Ovary (tissue), 10 donors: ENCODE measurements at places on chromosomes 3 and 15.
A peak's percentile ranks its signal among the peaks of the same experiment; 100 is the strongest.

DNA sequence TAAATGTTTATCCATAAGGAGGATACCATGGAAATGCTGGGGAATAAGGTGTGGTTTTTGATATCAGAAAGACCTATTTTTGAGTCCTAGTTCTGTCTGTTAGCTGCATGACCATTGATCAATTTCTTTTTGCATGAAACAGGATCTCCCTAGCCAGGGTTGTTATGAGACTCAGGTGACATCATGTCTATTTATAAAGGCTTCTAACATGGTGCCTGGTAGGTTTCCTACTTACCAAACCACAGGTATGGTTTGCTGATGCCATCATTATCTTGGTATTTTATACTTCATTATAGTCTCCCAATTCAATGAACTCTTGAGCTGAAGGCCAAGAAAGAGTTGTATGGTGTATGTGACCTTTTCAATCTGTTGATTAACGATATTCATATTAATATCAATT is 144.0 kb downstream of the CLSTN2 start:
- DNase-seq, result no peak

- no peak for DNase-seq
Observed at GRCh38 chr3:6228958-6229683, 631.8 kb upstream of the GRM7 start.

GRCh38 chr15:67013696-67014095 is 51.7 kb upstream of the SMAD3 start:
- no peak for DNase-seq

DNA sequence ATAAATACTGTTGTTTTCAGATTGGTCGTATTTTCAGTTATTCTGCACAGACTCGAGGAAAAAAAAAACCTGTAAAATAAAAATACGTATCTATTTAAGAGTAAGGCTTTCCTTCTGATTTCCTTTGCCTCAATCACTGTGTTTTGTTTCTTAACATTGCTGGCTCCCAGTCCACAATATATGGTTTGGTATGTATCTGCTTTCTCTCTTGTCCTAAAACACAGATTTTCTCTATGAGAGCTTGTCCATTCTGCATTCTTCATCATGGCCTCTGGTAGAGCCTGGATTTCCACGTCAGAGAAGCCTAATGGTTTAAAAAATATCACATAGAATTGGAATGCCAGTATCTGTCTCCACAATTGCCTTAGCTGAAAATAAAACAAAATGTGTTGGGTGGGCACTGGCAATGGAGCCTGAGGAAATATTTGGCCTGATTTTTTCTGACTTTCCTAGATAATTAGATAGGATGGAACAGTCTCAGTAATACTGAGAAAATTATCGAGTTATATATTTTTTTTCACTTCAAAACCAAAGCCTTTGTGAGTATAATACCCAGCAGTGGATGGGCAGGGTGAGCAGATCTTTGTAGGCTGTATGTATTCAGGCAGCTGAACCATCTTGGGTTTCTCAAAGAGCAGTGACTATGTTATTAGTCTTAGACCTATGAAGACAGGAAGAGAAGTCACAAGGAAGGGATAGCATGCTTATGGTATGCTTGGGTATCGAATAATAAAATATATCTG is 1.9 kb downstream of the CD200 start:
- DNase-seq, result no peak

DNA sequence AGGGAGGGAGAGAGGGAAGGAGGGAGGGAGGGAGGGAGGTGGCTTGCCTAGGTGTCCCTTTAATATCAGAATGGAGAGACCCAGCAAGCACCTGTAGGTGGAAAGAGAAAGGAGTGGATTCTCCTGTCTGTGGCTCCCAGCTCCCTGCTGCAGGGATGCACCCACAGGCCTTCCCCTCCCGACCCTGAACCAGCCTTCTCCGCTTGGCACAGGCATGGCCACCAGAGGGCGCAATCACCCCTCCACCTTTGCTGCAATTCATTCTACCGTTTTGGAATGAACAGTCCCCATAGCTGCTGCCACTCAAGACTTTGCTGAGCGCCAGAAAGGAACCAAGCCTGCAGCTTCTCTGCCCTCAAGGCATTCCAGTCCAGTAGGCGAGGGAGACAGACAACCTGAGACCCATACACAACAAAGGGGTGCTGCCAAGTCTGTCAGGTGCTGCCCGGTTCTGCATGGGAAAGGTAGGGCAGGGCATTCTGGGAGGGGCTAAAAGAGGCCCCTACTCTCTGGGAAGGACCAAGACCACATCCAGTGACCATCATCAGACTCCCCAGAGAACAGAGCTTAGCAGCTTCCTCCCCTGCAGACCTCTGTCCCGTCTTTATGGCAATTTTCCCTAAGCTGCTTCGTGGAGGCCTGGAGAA is 4.9 kb downstream of the TLR9 start:
- peak; percentile 89 for DNase-seq

DNA sequence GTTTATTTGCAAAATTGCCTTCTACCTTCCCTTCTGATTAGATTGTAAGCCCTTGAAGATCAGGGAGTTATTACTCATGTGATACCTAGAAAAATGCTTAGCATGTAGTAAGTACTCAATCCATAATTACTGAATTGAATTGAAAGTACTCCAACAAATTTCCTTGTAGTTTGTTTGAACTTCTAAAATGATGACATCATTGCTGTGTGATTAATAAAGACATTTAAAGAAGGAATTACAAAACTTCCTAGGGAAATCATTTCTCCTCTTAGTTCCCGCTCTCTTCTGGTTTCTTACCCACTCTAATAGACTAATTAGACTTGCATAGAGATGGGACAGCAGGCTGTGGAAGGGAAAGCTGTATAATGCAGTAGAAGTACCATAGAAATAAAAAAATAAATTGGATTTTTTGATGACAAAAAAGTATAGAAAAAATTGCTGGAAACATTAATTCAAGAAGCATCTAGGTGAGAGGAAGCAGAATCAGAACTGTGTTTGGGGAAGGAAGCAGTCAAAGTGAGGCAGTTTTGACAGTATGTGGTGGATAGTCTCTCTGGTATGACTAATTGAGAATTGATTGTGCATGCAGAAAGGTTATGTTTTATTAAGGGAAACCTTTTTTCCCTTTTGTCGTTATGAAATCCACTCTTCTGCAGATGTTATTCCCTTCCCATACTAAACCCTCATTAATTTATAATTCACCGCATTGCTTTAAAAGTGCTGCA is 93.0 kb downstream of the ALCAM start:
- no peak for DNase-seq

GRCh38 chr15:29100486-29101000 is 169.1 kb downstream of the NSMCE3 start:
- no peak for DNase-seq

DNA sequence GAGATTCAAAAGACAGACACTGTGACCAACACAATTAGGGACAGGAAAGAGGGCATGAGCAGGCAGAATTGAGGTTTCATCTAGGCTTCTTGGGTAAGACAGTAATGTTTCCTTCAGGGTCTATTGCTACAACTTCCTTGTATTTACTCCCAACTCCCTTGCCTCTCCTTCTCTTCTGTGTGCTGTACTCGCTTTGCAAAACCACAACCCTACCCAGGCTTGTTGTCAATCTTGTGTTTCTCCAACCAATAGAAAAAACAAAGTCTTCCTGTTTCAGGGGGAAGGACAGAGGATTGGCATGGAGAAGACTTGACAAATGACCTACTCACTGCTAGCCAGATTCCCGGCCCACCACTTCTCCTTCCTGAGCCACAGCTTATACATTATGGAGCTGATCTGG is 36.3 kb upstream of the MASP1 start:
- no peak for DNase-seq

- no peak for DNase-seq
Observed at GRCh38 chr15:64883100-64883581, 28.6 kb upstream of the ANKDD1A start.

- peak; percentile 53 for DNase-seq
Observed at GRCh38 chr3:9397906-9398699, 688 bp downstream of the SETD5 start.

DNA sequence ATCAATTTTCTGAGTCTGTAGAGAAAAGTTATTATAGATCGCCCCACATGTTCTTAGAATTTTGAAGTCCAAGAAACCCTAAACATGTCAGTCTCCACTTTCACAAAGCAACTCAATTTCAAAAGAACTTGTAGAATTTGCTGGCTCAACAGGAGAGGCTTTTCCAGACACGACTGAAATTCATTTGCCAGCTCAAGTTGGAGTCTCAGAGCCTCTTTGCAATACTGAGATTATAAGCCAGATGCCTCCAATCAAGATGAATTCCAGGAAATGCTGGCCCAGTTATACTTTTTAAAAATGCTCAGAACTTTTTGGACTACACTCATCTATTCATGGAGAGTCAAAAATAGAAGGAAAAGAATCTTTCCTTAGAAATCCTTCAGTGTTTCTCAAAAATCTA is 56.9 kb upstream of the NLGN1 start:
- no peak for DNase-seq

DNA sequence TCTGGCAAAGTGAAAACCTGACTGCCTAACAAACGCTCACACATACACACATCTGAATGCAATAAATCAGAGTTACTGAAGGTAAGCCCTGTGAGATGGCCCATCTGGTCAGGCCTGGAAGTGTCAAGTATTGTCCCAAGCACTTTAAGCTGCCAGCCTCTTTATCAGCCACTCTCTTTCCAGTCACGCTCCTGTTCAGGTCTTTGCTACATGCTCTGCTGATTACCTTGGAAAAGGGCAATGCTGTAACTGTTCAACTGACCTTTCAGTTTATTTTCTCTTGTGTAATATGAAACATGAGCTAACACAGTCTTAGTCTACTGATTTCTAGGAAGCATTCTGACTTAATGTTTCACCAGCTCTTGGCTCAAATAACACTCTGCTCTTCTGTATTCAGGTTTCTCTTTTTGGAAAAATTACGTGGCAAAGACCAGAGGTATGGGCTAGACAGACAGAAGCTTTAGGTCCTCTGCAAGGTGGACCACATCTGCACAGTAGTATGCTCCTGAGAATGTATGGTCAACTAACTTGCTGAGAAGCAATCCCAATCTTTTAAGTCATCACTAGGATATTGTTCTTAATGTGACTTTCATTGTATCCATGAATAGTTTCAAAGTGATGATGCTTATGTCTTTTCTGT is 44.5 kb downstream of the GBE1 start:
- no peak for DNase-seq

GRCh38 chr3:159158213-159158612 is 356.4 kb downstream of the MFSD1 start:
- DNase-seq, result no peak

DNA sequence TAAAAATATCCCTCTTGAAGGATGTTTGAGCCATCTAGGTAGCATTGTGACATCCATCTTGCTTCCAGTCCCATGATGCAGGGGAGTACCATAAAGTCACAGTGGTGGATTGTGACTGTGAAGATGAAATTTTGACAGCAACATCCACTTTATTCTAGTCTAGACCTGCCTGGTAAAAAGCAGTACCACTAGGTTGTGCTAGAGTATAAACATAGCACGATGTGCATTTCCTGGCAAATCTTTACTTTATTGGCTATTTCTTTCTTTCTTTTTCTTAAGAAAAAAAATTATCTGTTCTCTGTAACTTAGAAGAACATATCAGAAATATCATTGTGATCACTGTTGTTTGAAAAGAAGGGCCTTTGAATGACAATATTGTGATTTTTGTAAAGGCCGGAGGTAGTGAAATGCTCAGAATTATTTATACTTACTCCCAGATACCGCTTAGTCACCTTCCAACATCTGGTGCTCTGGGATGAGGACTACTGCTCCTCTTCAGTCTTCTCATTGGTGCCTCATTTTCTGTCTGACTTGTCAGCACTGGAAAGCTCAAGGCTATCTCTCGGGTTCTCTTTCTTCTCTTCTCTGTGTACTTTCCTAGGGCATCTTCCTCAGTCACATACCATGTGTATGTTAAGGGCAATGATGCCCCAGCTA is 35.6 kb downstream of the AGBL1 start:
- DNase-seq, result no peak

DNA sequence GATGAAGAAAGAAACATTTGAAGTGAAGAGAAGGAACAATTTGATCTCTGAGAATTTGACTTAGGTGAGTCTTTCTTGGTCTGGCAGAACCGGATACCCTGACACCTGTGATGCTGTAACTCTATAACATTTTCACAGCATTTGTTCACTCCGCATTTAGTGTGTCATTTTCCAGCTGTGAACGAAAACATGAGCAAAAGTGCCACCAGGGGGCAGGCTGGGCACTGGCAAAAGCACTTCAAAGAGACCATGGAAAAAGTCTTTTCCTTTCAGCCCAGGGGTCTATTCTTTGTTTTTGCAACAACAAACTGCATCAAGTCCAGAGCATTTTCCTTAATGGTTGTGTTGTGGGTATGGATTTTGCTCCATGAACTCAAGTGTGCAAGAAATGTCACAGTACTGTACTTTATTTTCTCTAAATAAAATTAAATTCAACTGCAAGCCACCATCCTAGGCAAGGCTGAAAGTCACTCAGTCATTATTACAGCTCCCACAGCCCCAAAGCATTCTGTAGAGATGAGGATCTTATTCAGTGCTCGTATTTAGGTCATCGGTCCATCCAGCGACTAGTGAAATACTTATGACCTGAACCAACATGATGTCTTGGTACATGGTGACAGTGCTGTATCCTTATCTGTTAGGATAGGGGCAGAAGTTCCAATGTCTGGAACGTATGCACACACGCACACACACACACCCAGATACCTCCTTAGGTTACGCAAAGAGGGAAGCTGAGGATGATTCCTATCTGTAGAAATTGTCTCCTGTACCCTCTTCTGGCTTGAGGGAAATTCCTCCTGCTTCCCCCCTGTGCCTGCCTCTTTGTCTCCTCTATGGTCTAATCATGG is 125.5 kb downstream of the GADL1 start:
- DNase-seq, result peak; percentile 70

DNA sequence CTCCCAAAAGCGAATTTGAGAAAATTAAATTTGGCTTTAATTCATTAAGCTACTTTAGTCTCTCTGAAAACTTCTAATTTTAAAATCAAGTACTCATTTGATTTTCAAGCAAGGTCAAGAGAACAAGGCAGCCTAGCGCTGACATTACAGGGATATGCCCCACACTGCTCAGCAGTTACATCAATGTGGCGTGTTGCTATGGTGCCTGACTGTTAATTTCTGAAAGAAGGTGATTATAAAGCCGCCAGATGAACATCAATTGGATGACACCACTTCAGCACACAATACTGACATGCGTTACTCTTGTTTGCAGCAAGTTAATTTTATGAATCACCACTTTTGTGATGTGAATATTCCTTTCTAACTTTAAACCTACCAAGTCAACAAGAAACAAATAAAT is 284.4 kb downstream of the FOXP1 start:
- no peak for DNase-seq

DNA sequence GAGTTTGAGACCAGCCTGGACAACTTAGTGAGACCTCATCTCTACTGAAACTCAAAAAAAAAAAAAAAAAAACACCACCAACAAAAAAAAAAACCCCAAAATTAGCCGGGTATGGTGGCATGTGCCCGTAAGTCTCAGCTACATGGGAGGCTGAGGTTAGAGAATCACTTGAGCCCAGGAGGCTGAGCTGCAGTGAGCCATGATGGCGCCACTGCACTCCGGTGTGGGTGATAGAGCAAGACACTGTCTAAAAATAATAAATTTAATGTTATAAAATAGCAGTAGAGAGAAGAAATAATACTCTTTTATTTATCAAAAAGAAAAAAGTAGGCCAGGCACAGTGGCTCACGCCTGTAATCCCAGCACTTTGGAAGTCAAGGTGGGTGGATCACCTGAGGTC is 17.4 kb downstream of the RCCD1 start:
- DNase-seq, result no peak
